ENCODE measurements at places on chromosomes 11 and 22. TPM values are rescaled to one million over a fixed set of nuclear protein-coding genes. Genes with fewer than 3 reads are reported as not detected.

The SLC5A1 gene
- 1.3 TPM for total RNA-seq

The ZNF215 gene
- total RNA-seq, result 2.4 TPM

DNA sequence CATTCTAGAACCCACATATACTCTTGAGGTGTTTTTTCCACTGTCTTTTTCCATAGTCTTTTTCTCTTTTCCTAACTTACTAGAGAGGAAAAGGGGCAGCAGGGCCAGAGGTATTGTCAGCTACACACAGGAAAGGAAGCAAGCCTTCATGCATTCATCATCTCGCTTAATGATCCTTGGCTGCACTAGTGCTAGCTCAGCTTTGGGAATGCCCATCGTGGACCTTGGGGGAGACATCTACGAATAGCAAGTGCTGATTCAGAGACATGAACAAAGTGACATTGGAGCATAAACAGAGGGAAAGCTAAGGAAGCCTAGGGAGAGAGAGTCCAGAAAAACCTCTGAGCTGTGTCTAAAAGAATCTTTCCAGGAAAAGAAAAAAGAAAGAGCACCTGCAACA is 466.3 kb upstream of the ARHGAP42 start:
- H3K4me3 ChIP-seq, result no peak overlapping the region
- no peak for DNase-seq
- no peak overlapping the region for H3K27ac ChIP-seq
- no peaks in the 10 kb centered on the region for H3K4me1 ChIP-seq
- no peaks in the 10 kb centered on the region for H3K27me3 ChIP-seq

DNA sequence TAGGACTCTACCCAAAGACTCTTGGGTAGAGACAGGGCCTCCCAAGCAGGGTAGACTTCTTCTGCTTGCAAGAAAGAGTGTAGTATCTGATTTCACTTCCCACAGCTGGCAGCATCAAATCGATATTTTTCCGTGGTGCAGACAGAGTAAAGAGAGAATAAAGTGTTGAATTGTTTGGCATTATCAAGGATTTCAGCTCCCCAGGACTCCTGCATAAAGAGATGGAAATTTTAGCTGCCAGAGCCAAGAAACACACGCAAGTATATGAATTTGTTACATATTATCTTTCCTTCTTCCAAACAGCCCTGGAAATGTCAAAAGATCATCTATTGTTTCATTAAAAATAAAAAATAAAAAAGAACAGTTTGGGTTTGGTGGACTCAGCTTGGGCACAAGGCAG is 136.8 kb downstream of the PKNOX2 start:
- no peaks in the 10 kb centered on the region for H3K36me3 ChIP-seq
- no peak overlapping the region for H3K4me3 ChIP-seq
- no peaks in the 10 kb centered on the region for H3K27me3 ChIP-seq
- no peaks in the 10 kb centered on the region for H3K4me1 ChIP-seq

GRCh38 chr11:66639066-66639813 is 737 bp downstream of the RBM4 start:
- no peaks in the 10 kb centered on the region for H3K27me3 ChIP-seq
- peaks cover 45% of the 10 kb centered on the region for H3K36me3 ChIP-seq
- DNase-seq, result no peak

GRCh38 chr11:106988151-106989077 is 29.9 kb downstream of the GUCY1A2 start:
- no peaks in the 10 kb centered on the region for H3K36me3 ChIP-seq
- no peak for DNase-seq
- H3K27me3 ChIP-seq, result no peaks in the 10 kb centered on the region
- no peaks in the 10 kb centered on the region for H3K4me1 ChIP-seq
- no peak overlapping the region for H3K27ac ChIP-seq

Measured in upper lobe of right lung (tissue), 1 donor.